ENCODE measurements at places on chromosomes 4 and X.

GRCh38 chr4:76160355-76160754, 12.2 kb upstream of the NUP54 start:
- no peak for DNase-seq

DNA sequence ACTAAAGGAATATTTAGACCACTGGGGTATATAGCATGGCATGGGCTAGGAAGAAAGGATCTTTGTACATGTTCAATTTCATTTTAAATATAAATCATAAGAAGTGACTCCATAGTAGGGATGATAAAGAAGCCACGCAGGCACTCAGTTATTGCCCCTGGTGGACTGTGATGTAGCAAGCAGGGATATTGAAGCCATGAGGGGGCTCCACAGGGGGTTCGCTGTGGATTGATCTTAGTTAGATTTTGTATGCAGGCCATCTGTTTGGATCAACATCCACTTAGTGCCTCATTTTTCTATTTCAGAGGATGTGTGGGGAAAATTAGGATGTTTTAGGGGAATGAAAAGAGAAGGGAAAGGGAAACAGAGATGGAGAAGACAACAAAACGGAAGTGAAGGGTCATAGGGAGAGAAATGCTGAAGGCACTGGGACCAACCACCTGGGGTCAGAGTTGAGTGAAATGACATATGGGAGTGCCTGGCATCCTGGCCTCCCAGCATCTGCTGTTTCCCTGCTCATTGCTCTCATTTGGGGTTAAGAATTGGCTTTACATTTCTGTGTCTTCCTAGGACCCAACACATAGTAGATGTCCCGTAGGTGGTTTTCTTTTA, 11.2 kb upstream of the FREM3 start:
- no peak for DNase-seq

DNA sequence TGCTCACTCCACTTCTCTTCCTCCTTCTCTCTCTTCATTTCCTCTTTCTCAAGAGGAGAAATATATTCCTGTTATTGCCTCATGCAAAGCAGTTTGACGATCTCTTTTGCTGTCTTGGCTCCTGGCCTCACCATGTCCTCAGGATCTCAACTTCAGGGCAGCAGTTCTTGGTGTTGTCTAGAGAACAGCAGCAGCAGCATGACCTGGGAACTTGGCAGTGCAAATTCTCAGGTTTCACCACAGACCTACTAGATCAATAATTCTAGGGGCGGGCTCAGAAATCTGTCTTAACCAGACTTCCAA, 193.4 kb upstream of the EDNRA start:
- no peak for DNase-seq

GRCh38 chr4:27058819-27059406, 198.3 kb downstream of the STIM2 start:
- DNase-seq, result no peak

GRCh38 chrX:27381419-27381818, 81.7 kb downstream of the PPP4R3C start:
- no peak for DNase-seq

DNA sequence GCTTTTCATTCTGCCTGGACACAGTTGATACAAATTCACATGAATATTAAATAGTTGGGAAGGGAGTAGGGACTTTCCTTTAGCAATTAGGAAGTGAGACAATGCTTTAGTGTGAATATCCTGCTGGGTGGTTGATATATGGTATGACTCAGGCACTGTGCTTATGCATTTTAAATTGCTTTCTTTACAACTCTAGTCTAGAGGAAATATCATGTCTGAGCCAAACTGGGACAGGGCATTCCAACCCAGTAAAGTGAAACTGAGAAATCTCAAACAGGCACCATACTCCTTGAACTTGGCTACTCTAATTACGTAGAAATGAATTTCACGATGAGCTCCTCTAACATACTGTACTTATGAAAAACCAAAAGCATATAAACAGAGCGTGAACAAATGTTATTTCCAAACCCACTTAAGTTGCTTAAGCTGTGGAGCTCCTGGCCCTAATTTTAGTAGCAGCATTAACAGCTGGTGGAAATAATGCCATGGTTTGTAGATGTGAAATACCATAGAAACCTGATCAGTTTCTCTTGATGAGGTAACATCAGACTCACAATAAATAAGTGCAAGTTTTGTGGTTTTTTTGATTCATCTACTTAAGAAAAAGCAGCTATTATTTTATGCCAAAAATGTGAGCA, 242.9 kb upstream of the GK2 start:
- DNase-seq, result no peak

GRCh38 chrX:30489323-30489722, 88.2 kb downstream of the TASL start:
- no peak for DNase-seq

Measured in cortex of kidney (tissue), 1 donor.